ENCODE measurements at places on chromosomes 7 and 10. TPM values are rescaled to one million over a fixed set of nuclear protein-coding genes. Genes with fewer than 3 reads are reported as not detected.

- DNase-seq, result no peak
These were observed 13.8 kb downstream of the TCF7L2 start for GRCh38 chr10:112963835-112964234.

Gene EIF5AL1
- total RNA-seq, result 0.16 TPM

Gene SPDYE17
- not detected for total RNA-seq

Gene LRRD1
- total RNA-seq, result not detected

GRCh38 chr7:123916240-123916724 lies 8.8 kb upstream of the SPAM1 start:
- DNase-seq, result peak; percentile 33

Gene ADAMTS14
- total RNA-seq, result 1.9 TPM

DNA sequence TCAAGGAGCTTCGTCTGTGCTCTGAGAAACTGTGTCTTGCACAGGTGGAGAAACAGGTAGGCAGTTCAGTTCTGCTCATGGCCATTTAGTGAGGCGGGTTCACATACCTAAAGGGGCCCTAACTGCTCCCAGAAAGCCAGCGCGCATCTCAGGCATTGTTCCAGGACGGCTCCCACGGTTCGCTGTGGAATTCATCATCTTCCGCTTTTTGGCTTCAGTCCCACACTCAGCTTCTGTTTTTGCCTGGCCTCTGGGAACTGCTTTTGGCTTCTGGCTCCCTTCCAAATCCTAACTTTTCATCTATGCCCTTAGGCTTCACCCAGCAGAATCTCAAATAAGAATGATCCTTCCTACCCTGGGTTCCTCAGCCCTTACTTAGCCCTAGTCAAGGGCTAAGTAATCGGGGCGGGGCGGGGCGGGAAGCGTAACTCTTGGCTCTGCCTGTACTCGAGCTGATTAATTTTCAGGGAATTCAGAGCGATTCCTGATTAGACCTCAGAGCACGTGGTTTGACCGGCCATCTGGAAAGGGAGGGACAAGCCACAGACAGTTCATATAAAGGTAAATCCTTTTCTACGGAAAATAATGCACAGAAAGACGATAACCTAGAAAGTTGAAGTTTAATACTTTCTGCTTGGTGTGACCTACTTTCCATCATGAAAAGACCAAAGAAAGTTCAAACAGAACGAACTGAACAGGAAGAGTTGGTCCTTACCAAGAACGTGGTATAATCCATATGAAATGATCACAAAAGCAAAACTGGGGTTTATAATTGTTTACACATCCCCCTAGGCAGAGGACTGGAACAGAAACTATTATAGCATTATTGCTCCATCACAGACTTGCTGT lies 105.7 kb downstream of the ST8SIA6 start:
- peak; percentile 23 for DNase-seq

GRCh38 chr10:61554925-61555324 lies 101.7 kb upstream of the TMEM26 start:
- DNase-seq, result no peak

Gene CUL1
- total RNA-seq, result 19.7 TPM

DNA sequence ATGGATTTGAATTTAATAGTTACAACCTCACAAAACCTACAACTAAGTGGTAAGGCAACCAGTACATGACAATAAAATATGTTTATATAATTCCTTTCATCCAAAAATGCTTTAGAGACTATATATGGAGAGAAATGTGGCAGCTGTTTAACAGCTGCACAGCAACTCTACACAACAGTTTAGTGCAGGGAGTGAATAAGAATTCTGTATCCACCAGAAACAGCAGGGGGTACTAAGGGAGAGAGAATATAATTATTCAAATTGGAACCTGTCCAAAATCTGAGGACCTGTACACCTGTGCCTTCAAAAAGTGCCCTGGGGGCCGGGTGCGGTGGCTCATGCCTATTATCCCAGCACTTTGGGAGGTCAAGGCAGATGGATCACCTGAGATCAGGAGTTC lies 49.6 kb downstream of the POLL start:
- DNase-seq, result no peak

Gene CFTR
- total RNA-seq, result 103 TPM

DNA sequence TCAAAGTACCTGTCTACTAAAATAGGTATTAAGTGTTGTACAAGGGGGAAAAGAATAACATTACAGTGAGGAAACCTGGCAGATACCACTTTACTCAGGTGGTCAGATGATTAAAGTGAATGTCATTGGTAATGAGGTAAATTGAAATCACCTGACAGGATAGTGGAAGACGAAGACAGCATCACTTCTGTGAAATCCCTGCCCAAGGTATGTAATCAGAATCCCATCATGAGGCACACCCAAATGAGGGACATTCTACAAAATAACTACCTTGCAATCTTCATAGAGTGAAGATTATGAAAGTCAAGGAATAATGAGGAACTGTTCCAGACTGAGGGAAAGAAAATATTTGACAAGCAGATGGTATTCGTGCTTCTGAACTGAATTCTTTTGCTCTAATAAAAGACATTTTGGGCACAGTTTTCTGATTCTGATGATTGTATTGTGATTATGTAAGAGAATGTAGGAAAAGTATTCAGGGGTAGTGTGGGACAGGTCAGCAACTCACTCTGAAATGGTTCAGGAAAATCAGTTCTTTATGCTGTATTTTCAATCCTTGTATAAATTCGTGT lies 33.3 kb upstream of the ARMS2 start:
- no peak for DNase-seq

GRCh38 chr10:11516431-11516746 lies 95.1 kb downstream of the USP6NL start:
- no peak for DNase-seq

Gene GPR85
- not detected for total RNA-seq

DNA sequence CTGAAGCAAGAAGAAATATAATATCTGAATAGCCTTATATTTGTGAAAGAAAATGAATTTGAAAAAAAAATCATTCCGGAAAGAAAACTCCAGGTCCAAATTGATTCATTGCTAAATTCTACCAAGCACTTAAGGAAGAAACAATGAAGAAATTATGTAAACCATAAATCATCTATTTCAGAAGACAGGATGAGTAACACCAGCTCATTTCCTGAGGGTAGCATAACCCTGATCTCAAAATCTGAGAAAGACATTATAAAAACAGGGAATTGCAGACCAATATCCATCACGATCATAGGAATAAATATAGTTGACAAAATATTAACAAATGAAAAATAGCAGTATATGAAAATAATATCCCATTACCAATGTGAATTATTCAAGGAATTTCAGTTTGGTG lies 70.1 kb upstream of the RAB18 start:
- DNase-seq, result no peak

Gene SORCS3
- 0.32 TPM for total RNA-seq

- DNase-seq, result no peak
These were observed 17.0 kb downstream of the ADRA2A start for GRCh38 chr10:111093741-111094380.

- no peak for DNase-seq
These were observed 103.8 kb upstream of the GPR26 start for GRCh38 chr10:123562387-123562786.

GRCh38 chr7:108094933-108095710 lies 35.0 kb downstream of the LAMB4 start:
- DNase-seq, result peak; percentile 65

DNA sequence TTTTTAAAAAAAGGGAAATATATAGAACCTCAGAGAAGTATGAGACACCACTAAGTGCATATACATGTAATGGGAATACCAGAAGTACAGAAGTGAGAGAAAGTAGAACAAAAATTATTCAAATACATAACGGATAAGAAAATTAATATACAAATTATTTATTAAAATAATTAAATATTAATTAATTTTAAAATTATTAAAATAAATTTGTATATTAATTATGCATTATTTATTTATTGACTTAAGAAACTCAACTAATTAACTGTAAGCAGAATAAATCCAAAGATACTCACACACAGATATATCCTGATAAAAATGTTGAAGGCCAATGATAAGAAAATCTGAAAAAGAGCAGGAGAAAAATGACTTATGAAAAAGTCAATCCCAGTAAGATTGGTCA lies 1333.5 kb upstream of the CELF2 start:
- DNase-seq, result no peak

DNA sequence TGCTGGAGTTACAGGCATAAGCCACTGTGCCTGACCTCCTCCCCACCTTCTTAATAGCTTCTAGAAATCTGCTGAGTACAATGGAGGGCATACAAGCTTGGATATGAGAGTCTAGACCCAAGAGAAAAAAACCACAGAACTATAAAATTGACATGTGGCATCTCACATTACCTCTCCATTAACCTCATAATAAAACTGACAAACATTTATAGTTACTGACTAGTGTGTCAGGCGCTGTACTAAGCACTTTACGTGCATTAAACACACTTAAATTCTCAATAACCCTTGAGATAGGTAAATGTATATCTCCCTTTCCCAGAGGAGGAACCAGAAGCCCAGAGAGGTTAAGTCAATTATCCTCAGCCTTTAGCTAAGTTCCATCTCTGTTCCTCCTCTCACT lies 300.5 kb upstream of the MYO3A start:
- DNase-seq, result no peak

Measured in transverse colon (tissue), 4 donors.